ENCODE measurements at places on chromosomes 4 and X.
A peak's percentile ranks its signal among the peaks of the same experiment; 100 is the strongest.

DNA sequence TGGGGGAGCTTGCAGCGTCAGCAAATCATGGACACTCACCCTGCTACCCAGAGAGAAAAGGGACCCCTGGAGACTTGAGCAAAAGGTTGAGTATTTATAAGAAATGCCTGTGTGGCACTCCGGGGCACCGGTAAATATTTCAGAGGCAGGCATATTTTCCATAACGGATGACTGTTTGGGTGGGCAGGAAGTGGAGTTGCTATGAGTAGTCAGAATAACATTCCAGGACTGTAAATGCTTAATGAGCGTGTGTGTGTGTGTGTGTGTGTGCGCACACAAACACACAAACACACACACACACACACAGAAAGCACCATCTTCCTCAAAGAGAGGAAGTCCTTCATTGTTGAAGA, 74.6 kb downstream of the MXRA5 start:
- no peak for DNase-seq

DNA sequence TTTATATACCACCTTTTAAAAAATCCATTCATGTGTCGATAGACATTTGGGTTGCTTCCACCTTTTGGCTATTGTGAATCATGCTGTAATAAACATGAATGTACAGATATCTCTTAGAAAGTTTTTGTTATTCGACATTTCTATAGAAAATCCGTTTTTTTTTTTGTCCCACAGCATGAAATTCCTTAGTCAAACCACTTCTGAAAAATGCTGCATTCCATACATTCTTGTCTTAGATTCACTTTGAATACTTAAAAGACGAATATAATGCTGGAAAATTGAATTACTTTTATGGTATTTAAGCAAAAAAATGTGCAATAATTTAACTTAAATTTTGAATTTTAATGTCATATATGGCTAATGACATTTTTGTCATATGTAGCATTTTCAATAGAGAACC, 1345.5 kb downstream of the TECRL start:
- no peak for DNase-seq

DNA sequence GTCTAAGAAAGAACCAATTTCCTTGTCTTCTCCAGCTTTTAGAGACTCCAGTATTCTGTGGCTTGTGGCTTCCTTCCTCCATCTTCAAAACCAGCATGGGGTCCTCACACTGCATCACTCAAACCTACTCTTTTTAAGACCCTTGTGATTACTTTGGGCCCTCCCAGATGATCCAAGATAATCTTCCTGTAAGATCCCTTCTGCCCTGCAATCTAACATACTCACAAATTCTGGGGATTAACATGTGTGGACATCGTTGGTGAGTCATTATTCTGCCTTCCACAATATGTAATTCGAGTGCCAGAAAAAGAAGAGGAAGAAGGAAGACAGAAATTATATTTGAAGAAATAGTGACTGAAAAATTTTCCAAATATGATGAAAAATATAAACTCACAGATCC, 47.9 kb downstream of the BEND4 start:
- no peak for DNase-seq

GRCh38 chrX:138908577-138908976, 197.1 kb upstream of the FGF13 start:
- no peak for DNase-seq

DNA sequence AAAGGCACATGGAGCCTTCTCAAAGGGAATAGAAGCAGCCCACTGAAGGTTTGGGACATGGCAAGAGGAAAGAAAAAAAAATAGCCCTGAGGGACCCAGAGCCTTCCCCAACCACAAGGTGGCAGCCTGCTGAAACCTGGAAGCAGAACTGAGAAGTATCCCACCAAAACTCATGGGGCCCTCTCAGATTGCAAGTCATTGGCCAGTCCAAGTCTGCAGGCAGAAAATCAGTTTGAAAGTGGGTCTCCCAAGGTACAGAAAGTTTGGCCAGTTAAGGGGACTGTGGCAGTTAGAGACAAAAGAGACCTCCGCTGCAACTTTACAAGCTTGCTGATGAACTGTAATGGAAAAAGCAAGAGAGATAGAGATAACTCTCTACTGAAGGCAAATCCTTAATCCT, 155.8 kb downstream of the ANTXR2 start:
- DNase-seq = peak; percentile 14

- no peak for DNase-seq
Measured at GRCh38 chr4:138494116-138494515, 252.0 kb upstream of the SLC7A11 start.

DNA sequence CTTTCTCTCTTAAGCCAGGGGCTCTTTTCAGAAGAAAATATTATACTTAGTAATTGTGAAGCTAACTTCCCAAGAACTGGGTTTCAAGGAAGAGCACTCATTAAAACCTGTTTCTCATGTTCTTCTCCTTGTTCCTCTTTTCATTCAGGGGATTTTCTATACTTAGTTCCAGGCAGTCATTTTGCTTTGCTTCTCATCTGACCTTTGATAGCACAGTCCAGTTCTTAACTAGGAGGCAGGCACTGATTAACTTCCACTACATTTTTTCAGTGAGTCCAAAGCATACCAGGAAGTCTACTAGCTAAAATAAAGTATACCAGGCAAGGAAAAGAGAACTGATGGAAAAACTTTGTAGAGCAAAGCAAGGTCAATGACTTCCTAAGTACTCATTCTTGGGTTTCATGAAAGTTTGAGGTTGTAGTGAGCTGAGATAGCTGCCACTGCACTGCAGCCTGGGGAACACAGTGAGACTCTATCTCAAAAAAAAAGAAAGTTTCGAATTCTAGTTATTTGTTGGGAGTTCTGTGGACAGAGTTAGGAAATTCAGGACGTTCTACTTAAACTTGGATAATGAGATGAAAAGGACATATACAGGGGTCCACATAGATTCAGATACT, 190.1 kb upstream of the HS3ST1 start:
- no peak for DNase-seq

DNA sequence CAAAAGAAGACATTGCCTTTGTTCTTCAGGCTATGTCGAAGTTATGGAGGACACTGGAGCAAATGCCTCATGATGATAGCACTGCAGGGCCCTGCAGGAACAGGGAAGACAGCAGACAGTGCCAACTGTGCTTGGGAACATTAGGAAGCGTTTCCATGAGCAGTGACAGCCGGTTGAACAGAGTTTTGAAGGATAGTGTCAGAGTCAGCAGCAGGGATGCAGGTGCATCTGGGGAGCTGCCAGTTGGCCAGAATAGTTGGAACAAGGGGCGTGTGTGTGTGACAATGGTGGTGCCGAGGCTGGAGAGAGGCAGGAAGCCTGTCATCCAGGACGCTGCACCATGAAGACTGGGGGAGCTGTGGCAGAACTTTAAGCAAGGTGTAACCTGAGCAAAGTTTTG, 88.6 kb downstream of the SHROOM3 start:
- DNase-seq = no peak

- DNase-seq = no peak
Measured at GRCh38 chr4:98688411-98689290, 30.2 kb upstream of the TSPAN5 start.

DNA sequence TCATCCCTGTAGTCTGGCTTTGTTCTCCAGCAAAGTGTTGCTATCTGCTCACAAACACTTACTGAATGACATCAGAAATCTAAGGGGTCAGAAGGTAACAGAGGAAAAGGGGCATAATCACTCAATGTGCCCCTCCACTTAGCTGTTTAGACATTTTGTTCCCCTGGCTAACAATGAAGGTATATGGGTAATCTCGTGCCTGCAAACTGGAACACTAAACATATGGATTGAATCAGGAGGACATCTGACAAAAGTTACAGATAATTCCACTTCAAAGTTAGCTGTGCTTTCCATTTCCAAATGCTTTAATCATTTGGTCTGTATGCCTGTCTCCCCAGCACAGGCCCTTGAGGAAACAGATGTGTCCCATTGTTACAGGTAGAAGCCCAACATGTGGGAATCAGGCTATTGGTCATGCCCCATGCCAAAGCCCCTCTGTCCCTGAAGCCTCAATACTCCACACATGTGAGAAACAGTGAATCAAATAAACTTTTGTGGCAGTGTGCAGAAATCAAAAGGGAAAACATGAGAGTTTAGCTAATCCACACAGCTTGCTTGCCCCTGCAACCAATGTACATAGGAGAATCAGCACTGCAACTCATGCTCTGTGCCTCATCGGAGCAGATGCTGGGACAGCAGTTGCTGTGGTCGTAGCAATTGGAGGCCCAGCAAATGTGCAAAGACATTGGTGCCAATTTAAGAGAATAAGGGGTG, 111.7 kb downstream of the RNF150 start:
- DNase-seq = no peak

DNA sequence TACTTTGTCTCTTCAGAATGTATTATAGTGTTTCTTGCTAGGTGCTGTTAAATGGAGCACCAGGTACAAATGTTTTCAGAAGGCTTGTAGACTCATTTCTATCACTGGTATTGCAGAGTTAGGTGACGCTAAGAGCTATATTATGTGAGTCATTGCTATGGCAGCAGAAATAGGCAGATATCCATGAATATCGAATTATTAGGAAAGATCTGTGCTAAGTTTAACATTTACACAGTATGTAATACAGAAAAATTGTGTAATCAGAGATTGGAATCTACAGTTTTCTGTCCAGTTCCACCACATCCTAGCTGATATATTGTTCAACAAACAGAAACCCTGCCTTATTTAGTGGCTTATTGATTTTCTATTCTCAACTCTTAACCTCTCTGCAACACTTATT, 1025.5 kb downstream of the STIM2 start:
- DNase-seq = no peak

- DNase-seq = no peak
Measured at GRCh38 chr4:121266982-121267381, 102.9 kb upstream of the TNIP3 start.

DNA sequence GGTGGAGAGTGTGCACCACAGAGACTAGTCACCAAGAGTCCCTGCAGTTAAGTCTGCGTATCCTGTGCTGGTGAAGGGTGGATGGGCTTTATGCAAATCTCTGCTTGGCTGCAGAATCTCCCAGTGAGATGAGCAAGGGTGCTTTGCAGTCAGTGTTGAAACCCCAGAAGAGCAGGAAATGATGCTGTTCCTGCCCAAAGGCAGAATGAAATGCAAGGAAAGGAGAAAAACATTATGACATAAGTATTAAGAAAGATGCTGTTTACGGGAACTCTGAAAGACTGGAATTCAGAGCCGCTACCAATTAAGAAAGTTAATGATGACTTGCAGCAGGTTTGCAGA, 25.4 kb upstream of the ACSL1 start:
- DNase-seq = no peak

DNA sequence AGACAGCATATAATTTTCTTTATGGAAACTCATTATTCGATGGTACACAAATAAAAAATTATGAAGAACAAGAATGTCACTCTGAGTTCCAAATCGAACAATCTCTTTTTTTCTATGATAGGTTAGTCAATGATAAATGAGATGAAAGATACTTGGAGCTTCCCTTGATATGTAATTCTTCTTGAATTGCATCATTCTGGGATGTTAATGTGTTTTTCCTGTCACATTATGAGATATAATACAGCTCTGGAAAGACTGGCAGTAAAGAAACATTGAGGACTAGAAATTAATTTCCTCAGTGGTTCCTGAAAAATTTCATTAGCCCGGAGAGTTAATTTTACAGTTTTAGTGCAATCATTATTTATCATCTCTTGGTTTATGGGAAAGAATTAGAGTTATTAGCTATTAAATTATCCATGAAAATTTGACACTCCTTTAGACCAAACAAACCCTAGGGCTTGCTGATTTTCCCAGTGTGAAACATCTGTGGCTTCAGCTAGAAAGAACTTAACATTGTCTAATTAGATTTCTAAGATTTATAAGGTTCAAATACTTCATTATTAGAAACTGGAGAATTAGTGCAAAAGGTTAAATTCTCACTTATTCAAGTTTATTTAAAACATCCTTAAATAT, 1546.6 kb upstream of the TENM3 start:
- no peak for DNase-seq

DNA sequence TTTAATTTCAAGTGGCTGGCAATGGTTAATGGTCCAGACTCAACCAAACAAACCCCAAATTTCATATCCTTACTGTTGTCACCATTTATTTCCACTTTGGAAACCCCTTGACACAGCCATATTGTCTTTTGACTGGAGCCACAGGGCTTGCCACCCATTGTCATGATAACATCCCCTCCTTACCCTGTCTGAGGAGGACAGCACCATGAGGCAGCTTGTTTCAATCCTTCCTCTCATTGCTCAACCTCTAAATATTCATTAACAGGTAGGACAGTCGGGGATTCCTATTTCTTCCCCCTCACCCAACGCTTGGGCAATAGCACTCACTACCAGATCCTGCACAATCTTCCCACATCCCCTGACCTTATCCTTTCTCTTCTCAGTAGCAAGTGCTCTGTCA, 92.1 kb downstream of the CEP135 start:
- no peak for DNase-seq

DNA sequence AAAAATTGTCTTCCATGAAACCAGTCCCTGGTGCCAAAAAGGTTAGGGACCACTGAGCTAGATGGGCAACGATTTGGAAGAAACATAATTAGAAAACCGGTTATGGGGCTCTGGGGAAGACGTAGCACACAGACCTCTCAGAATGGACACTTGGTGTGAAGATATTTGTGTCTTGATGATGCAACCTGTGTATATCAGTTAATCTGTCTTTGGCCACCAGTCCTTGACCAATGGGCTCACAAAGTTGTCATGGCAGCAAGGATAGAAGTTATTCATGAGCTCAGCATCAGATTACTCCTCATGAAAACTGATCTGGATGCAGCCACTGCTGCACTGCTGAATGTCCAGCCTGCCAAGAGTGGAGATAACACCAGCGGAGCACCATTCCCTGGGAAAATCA, 13.6 kb downstream of the MTNR1A start:
- no peak for DNase-seq

DNA sequence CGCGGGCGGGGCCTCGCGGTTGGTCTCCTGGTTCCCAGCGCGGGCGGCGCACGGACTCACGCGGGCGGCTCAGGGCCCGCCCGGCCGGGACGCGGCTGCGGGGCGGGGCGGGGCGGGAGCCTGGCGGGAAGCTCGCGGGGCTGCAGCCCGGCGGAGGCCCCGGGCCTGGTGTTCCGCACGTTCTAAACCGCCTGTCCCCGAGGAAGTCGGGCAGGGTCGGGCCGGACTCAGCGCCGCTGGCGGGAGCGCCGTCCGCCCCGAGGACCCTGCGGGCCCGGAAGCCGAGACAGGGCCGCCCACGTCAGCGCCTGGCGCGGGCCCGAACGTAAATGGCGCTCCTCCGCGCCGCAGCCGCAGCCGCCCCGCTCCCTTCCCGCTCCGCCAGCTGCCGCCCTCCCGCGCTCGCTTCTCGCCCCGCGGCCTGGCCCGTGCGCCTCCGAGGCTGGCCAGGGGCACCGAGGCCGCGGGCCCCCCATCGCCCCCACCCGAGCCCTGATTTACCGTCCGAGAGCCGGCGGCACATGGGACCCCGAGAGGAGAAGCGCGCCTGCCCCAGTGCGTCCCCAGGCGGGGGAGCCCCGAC, 309 bp upstream of the CTBP1 start:
- peak; percentile 95 for DNase-seq

- DNase-seq = no peak
Measured at GRCh38 chr4:5052204-5052702, 973 bp downstream of the STK32B start.
